ENCODE measurements at places on chromosomes 7 and 10. TPM values are rescaled to one million over a fixed set of nuclear protein-coding genes. Genes with fewer than 3 reads are reported as not detected.

Gene RBP4
- total RNA-seq: 5.4 TPM

Gene MCM7
- 191 TPM for total RNA-seq

Gene ARHGEF5
- 2.7 TPM for total RNA-seq

Gene NEUROD6
- not detected for total RNA-seq

Gene NKX1-2
- total RNA-seq: 0.36 TPM

Gene ZNF503
- 8.8 TPM for total RNA-seq

Gene TCERG1L
- not detected for total RNA-seq

Gene STEAP1B
- total RNA-seq: 18.2 TPM

Gene LRRC18
- not detected for total RNA-seq

Gene TMEM130
- total RNA-seq: 0.23 TPM

Gene LRRD1
- not detected for total RNA-seq

Gene EGR2
- total RNA-seq: 0.56 TPM

Gene SLC13A1
- not detected for total RNA-seq

Gene BAIAP2L1
- total RNA-seq: 9.6 TPM

Gene ENO4
- total RNA-seq: 0.69 TPM

Gene PSTK
- total RNA-seq: 11.7 TPM

Gene CYP2C9
- total RNA-seq: not detected

Gene NEUROG3
- not detected for total RNA-seq
